ENCODE measurements at places on chromosomes 3 and 15.

DNA sequence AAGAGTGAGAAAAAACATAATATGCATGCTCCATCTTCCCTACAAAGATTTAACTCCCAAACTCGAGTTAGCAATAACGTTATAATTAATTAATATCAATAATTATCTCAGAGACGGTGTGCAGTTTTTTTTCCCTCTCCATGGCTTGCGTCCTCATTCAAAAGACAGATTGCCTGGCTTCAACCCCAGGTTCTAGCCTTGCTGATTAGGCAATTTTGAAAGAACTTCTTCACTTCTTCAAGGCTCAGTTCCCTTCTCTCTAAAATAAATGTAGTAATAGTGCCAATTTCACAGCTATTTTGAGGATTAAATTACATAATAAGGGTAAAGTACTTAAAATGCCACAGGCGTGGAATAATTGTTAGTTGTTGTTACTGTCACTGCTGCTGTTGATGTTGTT, 876.1 kb upstream of the GBE1 start:
- no peak for DNase-seq

- peak; percentile 94 for DNase-seq
Observed at GRCh38 chr3:146968204-146968651, 363.1 kb upstream of the PLSCR5 start.

DNA sequence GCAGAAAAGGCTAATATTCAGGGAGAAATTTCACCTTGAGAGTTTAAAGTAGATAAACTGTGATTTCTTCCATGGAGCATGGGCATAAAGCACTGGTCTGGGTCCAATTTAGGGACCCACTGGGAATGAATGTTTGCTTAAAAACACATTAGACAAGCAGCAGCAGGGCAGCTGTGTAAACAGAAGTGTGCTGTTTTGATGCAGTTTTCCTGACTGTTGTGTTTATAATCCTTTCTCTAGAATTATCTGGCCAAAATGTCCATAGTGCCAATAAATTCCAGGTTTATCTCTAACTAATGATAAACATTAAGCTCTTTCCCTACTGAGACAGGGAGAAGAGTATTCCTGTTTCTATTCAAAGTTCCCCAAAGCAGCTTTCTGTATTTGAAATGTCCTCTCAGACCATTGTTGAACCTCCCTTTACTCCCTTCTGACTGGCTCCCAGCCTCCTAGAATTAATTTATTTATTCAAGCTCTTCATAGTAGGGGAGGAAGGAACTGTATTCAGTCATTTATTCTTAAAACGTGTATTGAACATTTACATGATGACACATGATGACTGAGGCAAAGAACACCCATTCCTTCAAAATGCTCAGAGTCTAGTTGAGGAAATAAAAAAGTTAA, 7.0 kb upstream of the TM4SF18 start:
- no peak for DNase-seq

- DNase-seq: no peak
Observed at GRCh38 chr15:66389859-66390381, 3.2 kb downstream of the MAP2K1 start.

DNA sequence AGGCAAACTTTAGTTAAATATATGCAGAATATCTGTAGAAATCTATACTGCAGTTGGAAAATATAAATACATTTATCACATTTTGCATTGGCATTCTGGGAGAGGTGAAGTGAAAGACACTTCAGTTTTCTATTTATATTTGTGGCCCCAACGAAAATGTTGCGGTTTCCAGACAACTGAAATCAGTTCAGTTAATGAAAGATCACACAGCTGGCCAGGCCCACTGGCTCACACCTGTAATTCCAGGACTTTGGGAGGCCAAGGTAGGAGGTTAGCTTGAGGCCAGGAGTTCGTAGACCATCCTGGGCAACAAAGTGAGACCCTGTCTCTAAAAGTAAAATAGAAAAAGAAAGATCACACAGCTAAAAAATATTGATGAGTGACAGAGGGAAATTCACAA, 11.9 kb upstream of the CLASP2 start:
- no peak for DNase-seq

DNA sequence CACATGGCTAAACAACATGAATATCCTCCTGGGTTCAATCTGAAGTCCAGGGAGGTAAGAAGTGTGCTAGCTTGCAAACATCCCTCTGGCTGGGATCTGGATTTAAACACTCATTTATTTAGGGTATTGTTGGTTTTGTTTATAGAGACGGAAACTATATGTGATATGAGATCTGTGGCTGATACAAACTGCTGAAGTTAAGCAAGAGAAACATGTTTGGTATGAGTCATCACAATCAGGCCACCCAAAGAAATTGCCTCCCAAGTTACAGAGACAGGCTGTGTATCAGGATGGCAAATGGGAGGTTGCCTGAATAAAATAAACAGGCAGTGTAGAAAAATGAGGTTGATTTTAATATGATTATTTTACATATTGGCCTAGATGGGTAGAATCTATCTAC, 562.1 kb downstream of the IGSF11 start:
- no peak for DNase-seq

GRCh38 chr3:178381555-178381954, 154.7 kb upstream of the KCNMB2 start:
- no peak for DNase-seq

DNA sequence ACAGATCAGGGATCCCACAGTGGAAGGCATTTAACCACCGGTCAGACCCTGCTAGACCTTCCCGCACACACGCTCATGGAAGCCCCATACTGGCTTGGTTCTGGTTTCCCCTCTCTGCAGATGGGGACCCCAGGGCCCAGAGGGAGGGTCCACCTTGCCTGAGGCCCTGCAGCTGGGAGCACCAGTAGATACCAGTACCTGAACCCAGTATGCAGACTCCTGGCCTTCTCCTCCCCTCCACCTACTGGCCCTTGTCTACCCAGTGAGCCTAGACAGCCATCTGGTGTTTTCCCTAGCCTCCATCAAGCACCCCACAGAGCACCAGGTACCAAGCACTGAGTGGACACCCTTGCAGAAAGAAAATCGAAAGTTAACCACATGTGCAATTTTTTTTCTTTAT, 65.1 kb downstream of the MEGF11 start:
- no peak for DNase-seq

- no peak for DNase-seq
Observed at GRCh38 chr3:111045564-111045963, 26.1 kb upstream of the NECTIN3 start.
